ENCODE measurements at places on chromosomes 12 and 14.

- DNase-seq = no peak
Observed at GRCh38 chr14:53149668-53150316, 3.3 kb downstream of the DDHD1 start.

- DNase-seq = no peak
Observed at GRCh38 chr12:7650091-7650490, 15.6 kb downstream of the APOBEC1 start.

DNA sequence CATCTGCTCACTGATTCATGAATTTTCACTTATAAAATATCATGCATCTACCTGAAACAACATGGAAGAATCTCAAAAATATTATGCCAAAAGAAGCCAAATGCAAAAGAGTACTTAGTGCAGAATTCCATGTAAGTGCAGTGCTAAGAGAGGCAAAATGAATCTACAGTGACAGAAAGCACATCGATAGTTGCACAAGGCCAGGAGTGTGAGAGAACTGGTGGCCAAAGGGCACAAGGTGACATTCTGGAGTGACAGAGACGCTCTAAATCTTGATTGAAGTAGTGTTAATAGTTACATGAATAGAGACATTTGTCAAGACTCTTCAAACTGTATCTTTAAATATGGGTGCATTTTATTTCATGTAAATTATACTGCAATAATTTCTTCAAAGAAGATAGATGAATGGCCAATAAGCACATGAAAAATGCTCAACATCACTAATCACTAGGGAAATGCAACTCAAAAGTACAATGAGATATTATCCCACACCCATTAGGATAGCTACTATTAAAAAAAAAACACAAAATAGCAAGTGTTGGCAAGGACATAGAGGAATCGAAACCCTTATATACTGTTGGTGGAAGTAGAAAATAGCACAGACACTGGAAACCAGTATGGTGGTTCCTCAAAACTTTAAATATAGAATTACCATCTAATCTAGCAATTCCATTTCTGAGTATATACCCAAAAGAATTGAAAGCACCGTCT is 71.7 kb upstream of the KICS2 start:
- DNase-seq = no peak

DNA sequence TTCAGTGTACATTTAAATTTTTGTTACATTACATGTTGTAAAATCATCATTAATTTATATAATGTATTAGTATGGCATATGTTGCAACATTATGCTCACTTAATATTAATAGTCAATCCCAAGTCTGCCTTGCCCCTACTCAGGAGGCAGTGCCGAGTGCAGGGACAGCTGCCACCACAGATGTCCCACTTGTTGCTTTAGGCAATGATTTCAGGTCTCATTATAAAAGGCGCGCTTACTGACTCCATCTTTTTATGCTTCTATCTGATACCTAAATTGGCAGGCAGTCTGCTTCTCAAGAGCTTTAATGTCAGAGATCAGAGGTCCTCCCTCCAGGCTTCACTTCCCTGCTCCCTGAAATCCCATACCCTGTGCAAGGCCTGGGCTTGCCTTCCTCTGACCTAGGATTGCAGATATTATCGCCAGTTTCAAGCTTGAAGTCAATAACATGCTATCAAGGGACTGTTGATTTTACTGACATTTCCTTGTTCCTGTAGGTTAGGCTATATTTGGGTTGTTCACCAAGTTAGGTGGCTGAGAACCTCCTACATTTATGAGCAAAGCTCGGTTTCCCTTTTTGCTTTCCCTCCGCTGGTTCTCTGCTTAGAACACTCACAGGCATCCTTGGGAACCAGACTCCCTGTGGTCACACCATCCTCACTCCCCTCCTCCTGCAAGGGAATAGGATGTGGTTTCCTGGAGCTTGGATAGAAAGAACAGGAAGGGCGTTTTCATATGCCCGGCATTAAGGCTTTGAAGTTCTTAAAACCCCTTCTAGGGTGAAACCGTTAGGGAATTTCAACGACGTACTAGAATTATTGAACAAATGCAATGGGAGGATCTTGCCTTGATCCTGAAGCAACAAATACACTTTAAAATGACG is 208.4 kb upstream of the FKBP4 start:
- no peak for DNase-seq

DNA sequence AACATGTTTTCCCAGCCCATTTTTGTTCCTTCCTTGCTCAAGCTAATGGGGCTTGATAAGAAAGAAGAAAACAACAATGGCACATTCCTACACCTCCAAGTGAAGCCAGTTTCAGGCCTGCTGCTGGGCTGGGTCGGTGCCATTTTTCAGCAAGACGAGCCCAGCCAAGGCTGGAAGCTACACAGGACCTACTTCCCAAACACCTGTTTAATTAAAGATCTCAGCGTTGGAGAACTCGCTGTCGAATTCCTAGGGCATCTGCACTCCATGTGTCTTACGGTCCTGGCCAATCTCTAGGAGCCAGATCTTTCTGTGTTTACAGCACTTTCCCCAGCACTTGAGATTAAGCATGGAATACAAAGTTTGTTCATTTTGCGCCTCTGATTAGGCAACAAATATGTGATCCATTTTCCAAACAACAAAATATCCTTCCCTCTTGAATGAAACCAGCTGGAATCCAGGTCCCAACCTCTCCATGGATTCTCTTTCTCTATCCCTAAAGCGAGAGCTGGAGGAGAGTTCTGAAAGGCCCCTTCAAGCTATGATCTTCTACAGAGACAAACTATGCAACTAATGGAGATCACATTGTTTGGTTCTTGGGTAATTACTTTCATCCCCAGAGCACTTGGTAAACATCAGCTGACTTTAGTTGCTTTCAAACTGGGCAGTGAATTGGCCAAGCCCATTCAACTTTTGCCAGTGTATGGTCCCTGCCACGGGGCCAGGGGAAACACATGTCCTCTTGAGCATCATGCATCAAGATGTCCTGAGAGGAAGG is 34.3 kb upstream of the TC2N start:
- no peak for DNase-seq

- DNase-seq = no peak
Observed at GRCh38 chr12:84079626-84080025, 833.0 kb downstream of the SLC6A15 start.

DNA sequence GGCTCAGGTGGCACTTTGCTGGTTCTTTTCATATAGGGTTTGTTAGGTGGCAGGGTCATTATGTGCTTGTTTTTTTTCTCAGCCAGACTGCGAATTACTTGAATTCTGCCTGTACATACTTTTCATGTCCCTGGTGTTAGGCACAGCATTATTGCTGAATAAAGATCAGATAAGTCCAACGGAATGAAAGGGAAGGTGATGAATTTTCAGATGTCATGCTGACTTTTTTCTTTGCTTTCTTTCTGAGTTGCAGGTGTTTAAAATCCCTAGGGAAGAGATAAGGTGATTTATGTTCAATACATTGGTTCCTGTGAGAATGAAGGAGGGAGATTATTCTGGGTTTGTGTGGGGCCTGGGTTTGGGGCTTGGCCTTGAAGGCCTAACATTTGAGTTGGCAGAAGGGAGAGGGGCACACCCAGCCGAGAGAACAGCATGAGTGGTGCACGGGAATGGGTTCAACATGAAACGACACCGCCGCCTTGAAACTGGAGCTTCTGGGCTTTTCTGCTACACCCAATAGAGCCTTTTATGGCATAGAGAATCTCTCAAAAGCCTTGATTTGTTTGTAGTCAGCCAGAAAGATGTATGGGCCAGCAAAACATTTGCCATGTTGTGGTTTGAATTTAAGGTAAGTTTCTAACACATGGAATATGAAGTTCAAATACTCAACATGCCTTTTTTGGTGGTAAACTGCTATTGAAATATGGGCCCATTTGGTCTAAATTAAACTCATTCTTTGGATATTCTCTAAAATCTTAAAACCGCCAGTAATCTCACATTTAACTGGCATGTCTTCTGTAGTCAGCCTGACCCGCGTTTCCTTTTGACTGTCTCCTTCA is 477.0 kb downstream of the PCNX1 start:
- no peak for DNase-seq

GRCh38 chr12:94622475-94622874 is 27.9 kb downstream of the TMCC3 start:
- DNase-seq = no peak

DNA sequence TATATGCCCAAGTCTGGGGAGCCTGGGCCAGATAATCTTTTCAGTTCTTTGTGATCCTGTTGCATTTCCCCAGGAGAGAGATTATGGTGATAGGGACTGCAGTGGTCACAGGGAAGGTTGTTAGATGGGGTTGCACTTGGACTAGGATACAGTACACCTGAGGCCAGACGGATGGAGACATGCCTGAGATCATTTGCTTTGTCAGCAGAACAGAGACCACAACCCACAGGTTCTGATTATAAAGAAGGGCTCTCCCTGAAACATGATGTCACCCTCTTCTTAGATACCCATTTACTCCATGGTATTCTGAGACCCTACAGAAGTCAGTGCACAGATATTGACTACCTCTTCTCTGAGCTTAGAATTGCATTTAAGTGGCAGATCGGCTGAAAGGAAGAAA is 200.9 kb upstream of the IGF1 start:
- no peak for DNase-seq

DNA sequence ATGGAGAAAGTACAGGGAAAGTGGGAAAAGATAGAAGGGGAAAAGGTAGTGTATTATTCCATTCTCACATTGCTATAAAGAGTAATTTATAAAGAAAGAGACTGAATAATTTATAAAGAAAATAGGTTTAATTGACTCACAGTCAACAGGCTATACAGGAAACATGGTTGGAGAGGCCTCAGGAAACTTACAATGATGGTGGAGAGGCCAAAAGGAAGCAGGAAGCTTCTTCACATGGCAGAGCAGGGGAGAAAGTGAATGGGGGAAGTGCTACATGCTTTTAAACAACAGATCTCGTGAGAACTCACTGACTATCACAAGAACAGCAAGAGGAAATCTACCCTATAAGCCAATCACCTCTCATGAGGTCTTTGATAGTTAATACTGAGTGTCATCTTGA is 725.0 kb upstream of the FLRT2 start:
- no peak for DNase-seq

DNA sequence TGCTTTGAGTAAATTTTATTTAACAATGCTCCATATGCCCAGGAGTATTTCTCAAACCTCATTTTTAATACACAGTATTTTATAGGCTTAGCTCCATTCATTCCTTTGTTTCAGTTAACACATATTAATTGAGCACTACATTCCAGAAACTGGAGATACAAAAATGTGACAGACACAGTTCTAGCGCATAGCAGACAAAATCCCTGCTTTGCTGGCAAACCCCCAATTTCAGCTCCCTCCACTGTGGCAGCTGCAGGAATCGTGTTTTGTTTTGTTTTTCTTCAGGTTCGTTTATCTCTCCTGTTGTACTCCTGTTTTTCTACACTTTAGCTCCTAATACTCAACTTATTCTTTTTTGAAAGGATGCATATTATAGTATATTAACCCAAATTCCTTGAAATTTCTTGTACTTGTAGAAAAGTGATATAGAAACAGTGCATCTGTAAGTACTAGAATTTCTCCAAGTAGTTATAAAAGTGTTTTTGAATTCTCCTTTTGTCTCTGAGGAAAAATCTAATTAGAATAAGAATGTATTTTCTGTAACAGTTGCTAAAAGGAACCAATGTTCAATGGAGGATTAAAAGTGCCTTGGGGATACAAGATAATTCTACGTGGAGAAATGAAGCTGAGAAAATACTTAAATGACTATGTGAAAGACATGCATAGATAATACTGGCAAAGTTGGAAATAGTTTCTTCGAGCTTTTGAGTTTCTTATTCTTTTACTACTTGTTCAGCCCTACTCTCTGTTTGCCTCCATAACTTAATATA is 6.4 kb upstream of the RAB21 start:
- no peak for DNase-seq

DNA sequence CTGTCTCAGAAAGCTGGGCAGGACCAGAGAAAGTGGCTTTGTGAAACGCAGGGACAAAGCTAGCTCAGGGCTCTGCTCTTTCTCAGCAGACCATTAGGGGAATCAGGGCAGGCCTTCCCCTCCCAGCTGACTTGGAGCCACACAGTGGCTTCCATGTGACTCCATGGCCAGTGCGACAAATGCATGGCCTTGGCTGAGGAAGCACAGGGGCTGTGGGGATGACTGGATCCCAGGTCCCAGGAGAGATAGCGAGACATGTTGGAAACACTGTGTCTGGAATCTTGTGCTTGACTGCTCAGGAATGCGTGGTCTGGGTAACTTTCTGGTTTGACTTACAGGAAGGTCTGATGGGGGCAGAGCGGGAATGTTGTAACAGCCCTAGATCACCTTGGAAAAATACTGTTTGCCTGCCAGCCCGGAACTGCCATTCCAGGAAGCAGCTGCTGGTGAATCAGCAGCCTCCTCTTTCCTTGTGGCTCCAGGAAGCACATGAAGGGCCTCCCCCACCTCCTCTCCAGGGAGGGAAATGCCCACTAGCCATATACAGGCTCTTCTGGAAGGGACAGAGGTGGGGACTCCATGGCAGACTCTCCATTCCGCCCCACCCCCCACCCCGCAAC is 133.5 kb upstream of the HIF1A start:
- peak; percentile 100 for DNase-seq

- DNase-seq = no peak
Observed at GRCh38 chr14:55129428-55130195, 560 bp downstream of the LGALS3 start.

GRCh38 chr14:69289811-69290520 is 30.0 kb downstream of the GALNT16 start:
- DNase-seq = no peak

- no peak for DNase-seq
Observed at GRCh38 chr12:3262470-3262869, 185.3 kb downstream of the TSPAN9 start.

- DNase-seq = peak; percentile 60
Observed at GRCh38 chr14:64841121-64841651, 38.5 kb downstream of the SPTB start.

- no peak for DNase-seq
Observed at GRCh38 chr12:5715021-5715420, 230.0 kb downstream of the ANO2 start.

GRCh38 chr14:77903937-77904617 is 104.2 kb downstream of the ADCK1 start:
- no peak for DNase-seq

DNA sequence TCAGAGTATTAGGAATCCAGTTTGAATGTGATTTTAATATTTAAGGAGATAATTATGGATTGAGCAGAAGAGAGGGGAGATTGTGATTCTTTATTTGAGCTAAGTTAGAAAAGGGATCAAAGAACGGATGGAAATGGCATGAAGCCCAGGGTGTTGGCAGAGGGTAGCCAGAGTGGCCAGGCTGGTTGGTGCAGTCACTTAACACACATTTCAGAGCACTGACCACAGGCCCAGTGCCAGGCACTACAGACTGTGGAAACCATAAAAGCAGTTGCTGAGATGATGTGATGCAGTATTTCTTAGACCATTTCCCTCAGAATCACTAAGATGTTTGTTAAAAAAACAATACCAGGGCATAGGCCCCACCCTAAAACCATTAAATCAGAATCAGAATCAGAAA is 167.7 kb upstream of the AMIGO2 start:
- no peak for DNase-seq

DNA sequence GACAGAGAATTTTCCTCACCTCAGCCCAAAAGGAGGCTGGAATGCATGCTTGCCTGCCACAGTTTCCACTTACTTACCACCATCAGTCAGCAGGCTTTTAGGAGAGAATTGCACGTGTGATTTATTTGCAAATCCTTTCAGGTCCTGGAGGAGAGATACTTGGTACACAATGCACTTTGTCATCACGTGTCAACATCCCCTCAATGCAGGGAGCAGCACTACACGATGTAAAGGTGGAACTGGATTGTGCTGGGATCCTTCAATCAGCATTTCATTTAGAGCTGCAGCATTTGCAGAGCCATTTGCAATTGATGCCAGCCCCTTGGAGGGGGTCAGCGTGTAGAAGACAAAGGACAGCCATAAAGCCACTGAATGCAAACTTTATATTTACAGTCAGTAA is 218.1 kb downstream of the GLT1D1 start:
- no peak for DNase-seq

Measured in kidney epithelial cell (primary cell).